ENCODE measurements at places on chromosomes 6 and 20.
A peak's percentile ranks its signal among the peaks of the same experiment; 100 is the strongest.

- DNase-seq, result no peak
Observed at GRCh38 chr6:111524252-111524651, 41.2 kb upstream of the REV3L start.

DNA sequence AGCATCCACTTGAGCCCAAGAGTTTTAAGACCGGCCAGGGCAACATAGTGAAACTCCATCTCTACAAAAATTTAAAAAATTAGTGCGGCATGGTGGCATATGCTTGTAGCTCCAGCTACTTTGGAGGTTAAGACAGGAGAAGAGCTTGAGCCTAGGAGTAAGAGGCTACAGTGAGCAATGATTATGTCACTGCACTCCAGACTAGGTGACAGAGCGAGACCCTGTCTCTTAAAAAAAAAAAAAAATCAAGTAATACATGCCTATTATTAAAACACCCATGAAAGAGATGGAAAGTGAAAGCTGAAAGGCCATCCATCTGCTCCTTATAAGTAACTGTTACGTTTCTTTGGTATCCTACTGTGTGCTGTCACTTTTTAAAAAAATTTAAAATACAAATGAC, 66.4 kb downstream of the FKBP5 start:
- no peak for DNase-seq

DNA sequence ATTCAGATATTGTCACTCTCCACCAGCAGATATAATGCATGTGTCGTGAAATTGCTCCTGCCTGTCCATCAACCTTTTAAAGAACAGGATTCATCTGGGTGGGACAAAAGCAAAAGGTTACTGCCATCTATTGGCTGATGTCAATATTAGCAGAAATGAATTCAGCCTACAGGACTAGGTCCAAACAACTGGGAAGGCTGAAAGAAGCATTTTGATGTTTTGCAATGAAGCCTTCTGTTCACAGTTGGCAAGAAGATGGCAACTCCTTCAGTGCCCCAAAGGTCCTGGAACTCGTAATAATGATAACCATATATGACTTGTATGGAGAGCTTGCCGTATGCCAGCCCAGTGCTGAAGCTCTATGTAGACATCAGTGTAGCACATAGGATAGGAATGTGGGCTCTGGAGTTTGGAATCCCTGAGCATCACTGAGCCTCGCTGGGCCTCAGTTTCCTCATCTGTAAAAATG, 7.5 kb downstream of the BCAS1 start:
- peak; percentile 69 for DNase-seq

GRCh38 chr6:145044641-145045246, 690.6 kb downstream of the EPM2A start:
- DNase-seq, result peak; percentile 83

DNA sequence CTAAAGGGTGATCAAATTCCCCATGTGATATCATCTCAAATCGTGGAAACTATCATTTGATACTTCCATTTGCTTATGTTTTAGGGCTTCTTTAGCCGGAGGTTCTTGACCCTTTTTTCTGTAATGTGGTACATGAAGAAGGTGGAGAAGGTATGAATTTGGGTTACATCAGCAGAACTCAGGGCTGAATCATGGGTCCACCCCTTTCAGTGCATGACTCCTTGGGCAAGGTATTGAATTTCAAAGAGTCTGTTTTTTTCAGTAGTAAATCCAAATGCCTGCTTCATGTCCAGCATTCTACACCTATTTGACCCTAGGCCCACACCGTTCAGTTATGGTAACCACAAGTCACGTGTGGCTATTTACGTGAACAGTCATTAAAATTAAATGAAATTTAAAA, 30.6 kb upstream of the QKI start:
- DNase-seq, result peak; percentile 39

- no peak for DNase-seq
Observed at GRCh38 chr6:167576828-167577503, 249.7 kb upstream of the AFDN start.

- DNase-seq, result no peak
Observed at GRCh38 chr6:154466971-154467679, 43.4 kb downstream of the CNKSR3 start.

DNA sequence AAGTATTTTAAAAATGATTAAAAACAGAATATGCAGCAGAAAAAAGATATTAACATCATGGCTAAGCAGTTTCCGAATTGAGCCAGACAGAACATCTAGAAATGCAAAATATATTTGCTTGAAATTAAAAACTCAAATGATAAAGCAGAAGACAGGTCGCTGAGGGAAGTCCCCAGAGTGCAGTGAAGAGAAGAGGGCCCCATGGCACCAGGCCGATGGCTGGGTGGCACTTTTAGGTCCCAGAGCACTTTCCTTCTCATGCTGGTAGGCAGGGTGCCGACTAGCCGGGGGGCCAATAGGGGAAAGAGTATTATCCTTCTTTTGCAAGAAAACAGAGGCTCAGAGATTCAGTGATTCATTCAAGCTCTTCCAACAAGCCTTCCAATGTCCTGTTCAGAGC, 58.9 kb downstream of the MYH7B start:
- DNase-seq, result no peak

- no peak for DNase-seq
Observed at GRCh38 chr20:49906101-49906604, 9.2 kb downstream of the SPATA2 start.

DNA sequence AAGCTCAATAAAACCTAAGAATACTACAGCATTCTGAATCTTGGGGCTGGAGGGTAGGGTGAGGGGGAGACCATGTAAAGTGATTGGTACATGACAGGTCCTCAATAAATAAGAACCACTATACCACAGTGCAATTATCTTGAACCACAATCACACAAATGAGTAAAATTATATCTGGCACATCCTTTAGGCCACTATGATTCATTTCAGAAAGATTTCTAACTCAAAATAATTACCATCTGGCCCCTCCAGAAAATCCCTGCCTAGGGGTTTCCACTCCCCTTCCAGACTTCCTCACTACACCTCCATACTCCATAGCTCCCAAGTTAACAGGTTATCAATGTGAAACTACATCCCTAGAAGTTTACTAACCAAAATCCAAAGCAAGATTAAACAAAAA, 19.7 kb downstream of the AKIRIN2 start:
- DNase-seq, result peak; percentile 58

DNA sequence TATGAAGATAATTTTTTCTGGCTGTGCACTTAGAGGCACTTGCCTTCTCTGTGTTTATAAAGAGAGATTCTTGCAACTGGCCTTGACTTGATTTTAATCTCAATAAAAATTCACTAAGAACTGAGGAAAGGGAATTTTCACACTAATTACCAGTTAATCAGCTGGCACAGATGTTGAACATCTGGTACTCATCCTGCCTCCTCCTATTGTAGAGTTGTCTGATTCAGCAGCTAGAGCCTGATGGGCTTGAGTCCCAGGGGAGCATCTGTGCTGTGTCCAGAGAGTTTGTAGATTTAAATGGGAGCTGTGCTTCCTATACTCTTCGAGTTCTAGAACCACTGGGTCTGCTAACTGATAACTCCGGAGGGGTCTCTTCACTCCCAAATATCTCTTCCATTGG, 284.4 kb upstream of the RNF24 start:
- DNase-seq, result peak; percentile 16

GRCh38 chr20:33567949-33568348, 78.1 kb downstream of the CBFA2T2 start:
- no peak for DNase-seq

- DNase-seq, result no peak
Observed at GRCh38 chr20:61769286-61769832, 296.3 kb downstream of the TAF4 start.

- DNase-seq, result no peak
Observed at GRCh38 chr6:76982476-76983199, 480.7 kb downstream of the HTR1B start.

GRCh38 chr6:49325891-49326290, 137.2 kb downstream of the MMUT start:
- DNase-seq, result peak; percentile 26

DNA sequence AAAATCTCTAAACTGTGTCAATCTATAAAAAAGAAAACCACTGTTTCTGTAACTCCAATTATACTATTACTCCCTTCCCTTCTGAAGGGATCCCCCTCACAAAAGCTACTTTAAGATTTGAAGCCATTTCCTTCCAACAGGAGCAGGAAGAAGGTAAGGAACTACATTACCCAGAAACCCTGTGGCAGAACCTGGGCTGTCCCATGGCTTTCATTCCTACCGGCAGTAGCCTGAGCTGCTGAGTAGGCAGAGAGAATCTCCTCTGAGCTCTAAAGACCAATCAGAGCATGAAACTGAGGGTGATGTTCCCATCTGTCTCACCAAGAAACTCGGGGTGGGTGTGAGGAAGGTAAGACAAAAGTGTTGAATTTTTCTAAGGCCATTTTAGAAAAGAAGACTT, 108.0 kb upstream of the LRFN2 start:
- DNase-seq, result no peak

- DNase-seq, result no peak
Observed at GRCh38 chr20:61580958-61581824, 329.1 kb downstream of the CDH4 start.

GRCh38 chr6:123226398-123226797, 230.4 kb downstream of the CLVS2 start:
- DNase-seq, result no peak

DNA sequence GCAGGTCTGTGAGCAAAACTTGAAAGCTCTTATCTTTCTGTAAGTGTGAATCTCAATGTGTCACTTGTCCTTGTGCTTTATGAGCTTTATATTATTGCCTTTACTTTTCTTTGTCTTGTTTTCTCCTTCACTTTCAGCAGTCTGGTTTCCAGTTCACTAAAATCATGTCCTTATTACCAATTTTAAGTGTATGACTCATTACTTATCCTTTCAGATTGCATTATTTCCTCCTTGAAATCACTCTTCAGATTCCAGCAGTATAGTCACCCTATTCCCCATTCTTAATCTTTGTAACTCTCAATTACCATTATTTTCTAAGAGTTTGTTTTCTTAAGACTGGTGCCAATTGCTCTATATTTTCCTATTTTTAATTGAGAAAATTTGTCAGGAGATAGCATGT, 117.4 kb upstream of the GRIK2 start:
- DNase-seq, result peak; percentile 5

DNA sequence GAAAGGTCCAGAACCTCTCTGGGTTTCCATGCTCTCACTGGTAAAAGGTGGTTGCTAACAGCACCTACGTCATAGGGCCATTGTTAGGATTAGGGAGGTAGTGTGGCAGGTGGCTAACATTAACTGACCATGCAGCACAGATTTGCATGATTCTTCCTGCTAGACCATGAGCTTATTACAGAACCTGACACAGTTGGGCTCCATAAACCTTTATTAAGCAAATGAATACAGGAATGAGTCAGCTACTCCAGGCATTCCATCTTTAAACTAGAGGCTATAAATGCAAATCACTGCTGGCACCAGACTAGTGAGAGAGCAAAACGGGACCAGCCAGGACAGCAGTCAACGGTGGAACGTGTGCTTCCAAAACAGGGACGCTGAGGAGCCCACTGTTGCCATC, 440.1 kb downstream of the PTPRT start:
- no peak for DNase-seq

- no peak for DNase-seq
Observed at GRCh38 chr6:21845018-21845417, 251.5 kb downstream of the SOX4 start.

GRCh38 chr6:6004390-6004995, 2.2 kb downstream of the NRN1 start:
- DNase-seq, result peak; percentile 62

DNA sequence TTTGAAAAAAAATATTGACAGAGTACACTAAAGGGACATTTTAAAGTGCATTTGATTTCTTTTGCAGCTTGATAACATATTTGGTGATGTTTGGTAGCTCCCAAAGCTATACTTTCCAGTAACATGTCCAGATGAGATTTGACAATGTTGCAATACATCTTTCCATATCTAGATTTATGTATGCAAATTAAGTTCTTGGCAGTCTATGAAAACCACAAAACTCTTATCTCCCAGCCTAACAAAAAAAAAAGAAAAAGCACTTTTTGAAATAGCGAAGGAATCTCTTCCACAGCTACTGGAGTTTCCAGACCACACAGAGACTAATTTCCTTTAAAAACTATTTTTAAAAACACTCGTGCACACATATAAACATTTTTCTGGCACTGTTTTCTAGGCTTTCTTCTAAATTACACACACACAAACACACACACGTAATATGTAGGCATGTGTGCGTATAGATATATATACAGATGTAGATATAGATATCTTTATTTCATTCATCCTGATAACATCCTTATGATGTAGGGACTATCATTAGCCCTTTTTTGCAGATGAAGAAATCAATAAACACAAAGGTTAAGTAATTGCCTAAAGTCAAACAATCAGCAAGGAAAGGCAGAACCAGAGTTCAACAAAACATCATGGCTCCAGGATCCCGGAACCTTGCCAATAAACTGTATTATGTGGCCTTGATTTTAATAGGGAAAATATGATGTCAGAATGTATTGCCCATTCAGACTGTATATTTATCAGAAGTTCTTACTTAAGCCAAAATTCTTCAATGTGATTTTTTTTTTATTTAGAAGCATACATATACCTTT, 93.3 kb downstream of the ADGRB3 start:
- peak; percentile 43 for DNase-seq

Measured in fibroblast of skin of right biceps (primary cell).